ENCODE measurements at places on chromosomes 3 and 15. TPM values are rescaled to one million over a fixed set of nuclear protein-coding genes. Genes with fewer than 3 reads are reported as not detected.

- DNase-seq, result no peak
Measured at GRCh38 chr15:63019511-63020109, 22.9 kb upstream of the TPM1 start.

KBTBD8 gene
- 0.98 TPM for total RNA-seq

DNA sequence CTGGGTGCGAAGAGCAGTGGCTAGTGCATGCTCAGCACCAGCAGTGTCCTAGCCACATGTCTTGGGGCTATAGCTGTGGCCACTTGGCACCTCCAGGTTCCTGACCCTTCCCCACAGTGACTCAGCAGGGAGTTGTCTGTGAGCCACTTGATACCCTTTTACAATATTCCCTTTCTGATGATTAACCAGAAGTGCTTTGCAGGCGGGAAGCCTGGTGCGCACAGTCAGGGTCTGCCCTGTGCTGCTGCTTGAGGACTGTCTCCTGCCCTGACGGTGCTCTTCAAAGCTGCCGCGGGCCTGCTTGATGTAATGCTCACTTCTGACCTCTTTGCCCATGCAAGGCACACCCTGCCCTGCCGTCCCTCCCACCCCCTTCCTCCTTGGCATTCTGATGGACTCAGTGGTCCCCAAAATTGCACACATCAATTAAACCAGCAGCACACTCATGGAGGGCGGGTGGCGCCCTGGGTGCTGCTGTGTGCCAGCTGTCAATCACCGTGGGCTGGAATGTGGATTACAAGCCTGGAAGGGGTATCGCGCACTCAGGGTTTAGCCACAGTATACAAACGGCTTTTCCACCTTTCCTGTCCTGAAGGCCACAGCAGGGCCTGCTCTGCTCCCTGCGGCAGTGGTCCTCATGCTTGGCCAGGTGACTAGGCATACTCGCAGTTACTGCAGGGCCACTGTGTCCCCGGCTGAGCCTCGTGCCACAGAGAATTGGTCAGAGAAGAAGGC is 40.9 kb upstream of the PCSK6 start:
- DNase-seq, result no peak

DNA sequence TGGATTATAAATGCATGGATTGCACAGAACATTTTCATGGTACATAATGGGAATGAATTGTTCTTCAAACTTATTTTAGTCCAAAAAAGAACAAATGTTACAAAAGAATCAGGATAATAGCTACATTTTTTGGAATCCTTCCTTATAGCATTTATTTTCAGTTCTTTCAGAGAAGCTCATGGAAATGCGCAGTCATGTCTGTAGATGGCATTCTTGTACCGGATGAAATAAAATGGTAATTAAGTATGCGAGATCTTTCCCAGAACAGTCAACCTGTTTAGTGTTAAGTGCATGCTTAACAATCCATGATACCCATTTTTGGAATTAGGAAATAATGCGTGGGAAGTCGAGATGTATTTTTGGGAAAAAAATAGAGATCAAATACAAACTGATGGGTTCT is 38.2 kb upstream of the GOLGA8B start:
- DNase-seq, result no peak

Measured in suprapubic skin (tissue), 4 donors.